Non-pigmented ciliary epithelial cell (primary cell): ENCODE measurements at places on chromosomes 16 and 17.

- DNase-seq: no peak
Measured at GRCh38 chr16:10946308-10946707, 1.9 kb downstream of the CLEC16A start.

DNA sequence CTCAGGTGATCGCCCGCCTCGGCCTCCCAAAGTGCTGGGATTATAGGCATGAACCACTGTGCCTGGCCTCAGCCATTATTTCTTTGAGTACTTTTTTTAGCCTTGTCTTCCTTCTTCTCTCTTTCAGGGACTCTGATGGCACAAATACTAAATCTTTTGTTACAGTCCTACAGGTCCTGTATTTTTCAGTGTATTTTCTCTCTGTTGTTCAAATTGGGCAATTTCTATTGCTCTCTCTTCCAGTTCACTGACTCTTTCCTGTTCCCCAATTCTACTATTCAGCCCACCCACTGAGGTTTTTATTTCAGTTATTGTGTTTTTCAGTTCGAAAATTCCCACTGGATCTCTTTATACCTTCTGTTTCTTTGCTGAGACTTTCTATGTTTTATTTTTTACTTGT lies 7.5 kb upstream of the DOK4 start:
- no peak for DNase-seq

DNA sequence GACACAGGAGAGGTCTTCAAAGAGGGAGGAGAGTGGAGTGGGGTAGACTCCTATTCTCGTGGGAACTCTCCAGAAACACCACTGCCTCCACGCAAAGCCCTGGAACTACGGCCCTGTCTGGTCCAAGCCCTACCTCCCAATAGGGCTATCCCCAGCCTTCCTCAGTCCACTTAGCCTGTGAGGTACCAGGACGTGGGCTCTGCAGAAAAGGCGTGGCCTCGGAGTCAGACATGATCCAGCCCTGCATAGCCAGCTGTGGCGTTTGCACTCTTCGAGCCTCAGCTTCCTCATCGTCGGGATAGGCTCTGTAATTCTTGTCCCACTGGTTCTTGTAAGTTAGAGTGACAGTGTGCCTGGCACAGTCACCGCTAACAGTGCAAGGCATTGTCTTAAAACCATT lies 13.8 kb downstream of the ENDOV start:
- no peak for DNase-seq

DNA sequence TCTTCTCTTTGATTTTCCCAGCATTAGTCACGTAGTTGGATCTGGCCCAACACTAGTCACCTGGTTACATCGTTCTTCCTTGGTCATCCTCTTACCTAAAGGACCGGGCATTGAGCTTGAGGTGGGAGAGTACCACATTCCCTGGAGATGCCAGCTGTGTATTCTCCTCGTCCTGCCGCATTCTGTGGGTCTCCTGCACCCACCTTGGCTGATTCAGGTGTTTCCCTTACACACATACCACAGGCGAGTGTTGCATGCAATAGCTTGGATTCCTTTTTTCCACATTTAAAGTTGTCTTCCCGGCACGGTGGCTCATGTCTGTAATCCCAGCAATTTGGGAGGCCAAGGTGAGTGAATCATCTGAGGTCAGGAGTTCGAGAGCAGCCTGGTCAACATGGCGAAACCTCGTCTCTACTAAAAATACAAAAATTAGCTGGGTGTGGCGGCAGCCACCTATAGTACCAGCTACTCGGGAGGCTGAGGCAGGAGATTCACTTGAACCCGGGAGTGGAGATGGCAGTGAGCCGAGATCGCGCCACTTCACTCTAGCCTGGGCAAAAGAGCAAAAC lies 21.6 kb upstream of the CLEC18C start:
- no peak for DNase-seq

DNA sequence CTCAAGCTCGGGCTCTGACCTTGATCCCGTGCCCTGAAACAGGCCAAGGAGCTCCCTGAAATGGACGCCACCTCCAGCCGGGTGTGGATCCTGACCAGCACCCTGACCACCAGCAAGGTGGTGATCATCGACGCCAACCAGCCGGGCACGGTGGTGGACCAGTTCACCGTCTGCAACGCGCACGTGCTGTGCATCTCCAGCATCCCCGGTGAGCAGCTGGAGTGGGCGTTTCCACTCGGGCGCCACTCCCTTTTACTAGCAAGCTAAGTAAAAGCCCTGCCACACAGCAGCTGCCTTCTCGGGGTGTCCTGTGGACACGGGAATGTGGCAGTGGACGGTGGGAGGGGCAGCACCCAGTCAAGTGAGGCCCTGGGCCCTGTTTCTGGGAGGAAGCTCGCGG lies 6.4 kb downstream of the NME3 start:
- DNase-seq: no peak

DNA sequence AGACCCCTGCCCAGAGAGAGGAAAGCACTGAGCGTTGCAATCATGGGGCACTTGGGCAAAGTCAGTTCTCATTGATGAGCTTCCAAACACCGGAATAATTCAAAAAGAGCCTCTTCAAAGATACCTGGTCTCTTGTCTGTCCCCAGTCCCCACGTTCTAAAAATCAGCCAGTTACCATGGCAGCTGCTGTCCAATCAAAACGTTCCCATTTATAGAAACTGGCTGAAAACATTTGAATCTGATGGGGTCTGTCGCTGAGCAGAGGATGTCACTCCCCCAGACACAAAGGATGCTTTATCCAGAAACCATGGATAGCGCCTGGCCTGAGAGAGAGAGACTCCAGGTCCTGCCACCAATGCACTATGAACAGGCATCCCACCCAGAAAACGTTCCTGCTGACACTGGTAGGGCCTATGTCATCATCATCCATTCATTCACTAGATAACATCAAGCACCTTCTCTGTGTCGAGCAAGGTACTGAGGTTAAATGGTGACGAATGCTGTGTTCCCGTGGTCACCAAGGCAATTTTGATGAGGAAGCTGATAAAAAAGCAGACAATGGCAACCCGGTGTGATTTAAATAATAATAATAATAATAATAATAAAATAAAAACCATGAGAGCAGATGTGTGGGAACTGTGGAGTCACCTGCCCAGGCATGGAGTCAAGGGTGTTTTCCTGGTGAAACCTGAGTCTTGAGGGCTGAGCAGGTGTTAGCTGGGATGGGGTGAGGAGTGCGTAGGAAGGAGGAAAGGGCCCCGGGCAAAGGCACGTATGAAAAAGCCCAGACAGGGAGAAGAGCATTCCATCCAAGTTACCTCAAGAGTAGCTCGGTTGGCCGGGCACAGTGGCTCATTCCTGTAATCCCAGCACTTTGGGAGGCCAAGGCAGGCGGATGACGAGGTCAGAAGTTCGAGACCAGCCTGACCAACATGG lies 19.0 kb upstream of the CALB2 start:
- no peak for DNase-seq

GRCh38 chr16:8751481-8752311 lies 45.7 kb downstream of the TMEM186 start:
- DNase-seq: peak; percentile 42

- no peak for DNase-seq
Measured at GRCh38 chr16:89945654-89946053, 2.9 kb upstream of the DEF8 start.

- no peak for DNase-seq
Measured at GRCh38 chr17:41417127-41417526, 7.3 kb downstream of the KRT37 start.

DNA sequence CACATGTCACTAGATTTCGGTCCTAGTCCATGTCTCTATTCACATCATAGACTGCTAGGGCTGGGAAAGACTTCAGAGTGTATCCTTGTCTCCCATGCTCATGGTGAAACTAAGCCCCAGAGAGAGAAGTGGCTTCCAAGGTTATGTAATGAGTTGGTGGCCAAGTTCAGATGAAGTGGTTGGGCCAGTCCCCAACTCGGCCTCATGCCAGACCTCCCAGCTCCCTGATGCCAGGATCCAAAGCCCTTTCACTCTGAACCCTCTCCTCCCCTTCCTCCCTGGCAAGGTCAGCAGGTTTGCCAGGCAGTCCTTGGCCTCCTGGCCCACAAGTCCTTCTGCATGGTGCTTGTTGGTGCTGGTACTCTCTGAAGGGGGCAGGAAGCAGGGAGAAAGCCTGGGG lies 189.7 kb downstream of the AXIN2 start:
- DNase-seq: no peak

GRCh38 chr17:61997664-61998063 lies 67.4 kb downstream of the MED13 start:
- DNase-seq: peak; percentile 10

DNA sequence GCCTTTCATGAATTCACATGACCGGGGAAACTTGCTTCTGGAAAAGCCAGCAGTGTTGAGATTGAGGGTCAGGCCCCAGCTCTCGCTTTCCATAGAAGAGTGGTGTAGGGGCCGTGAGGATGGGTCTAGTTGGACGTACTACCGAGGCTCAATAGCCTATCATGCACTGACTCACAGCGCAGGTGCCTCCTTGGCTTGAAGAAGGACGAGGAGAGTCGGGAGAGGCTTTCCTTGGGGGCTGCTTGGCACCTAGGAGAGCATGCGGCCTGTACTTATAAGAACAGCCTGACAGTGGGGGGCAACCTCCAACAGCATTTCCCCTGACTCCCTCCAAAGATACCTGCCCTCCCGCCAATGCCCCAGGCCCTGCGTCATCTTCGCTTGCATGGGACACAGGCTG lies 37.6 kb downstream of the WSCD1 start:
- DNase-seq: no peak
